Stimulated activated CD8-positive, alpha-beta memory T cell treated with anti-CD3 and anti-CD28 coated beads, Interleukin-2, amount 100 ng/mL, for 1 hour (primary cell): ENCODE measurements at places on chromosomes 11 and 22.

GRCh38 chr22:27834364-27835185, 33.0 kb upstream of the MN1 start:
- DNase-seq = no peak

DNA sequence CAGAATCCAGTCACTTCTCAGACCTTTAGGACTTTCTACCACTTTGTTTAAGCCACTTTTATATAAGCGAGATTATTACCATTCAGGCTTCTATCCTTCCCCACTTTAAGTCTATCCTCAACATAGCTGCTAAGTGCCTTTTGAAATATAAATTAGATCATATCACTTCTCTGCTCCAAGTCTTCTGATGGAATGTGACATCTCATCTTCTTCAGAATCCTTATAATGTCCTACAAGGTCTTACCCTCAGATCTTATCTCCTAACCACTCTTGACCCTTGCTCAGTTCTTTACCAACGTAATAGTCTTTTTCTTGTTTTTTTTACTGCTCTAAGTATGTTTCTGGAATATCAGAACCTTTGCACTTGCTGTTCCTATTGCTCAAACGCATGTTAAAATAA, 188.7 kb downstream of the DYNC2H1 start:
- DNase-seq = no peak

DNA sequence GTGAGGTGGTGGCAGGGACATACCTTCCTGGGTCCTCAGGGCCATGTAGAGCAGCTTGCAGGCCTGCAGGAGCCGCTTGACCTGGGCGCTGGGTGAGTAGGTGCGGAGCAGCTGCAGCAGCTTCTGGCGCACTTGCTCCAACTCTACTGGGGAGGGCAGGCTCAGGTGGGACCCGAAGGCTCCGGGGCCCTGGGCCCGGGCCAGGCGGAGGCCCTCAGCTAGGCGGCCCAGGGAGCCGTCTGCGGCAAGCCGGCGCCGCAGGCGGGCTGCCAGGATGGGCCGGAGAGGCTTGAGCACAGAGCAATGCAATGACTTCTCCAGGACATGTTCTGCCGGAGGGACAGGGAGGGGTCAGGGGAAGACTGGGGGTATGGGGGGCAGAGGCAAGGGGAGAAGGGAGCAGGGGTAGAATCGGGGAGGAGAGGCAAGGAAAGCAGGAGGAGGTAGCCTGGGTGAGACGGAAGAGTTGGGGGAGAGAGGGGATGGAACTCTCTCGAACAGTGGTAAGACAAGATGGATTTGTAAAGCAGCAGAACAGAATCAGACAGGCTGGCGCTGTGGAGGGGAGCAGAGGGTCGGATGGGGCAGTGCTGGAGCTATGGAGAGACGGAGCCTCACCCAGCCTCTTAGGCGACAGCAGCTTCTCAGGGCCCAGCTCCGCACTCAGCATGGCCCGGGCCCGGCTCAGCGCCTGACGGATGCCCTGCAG, 2.2 kb downstream of the RIN1 start:
- DNase-seq = no peak

DNA sequence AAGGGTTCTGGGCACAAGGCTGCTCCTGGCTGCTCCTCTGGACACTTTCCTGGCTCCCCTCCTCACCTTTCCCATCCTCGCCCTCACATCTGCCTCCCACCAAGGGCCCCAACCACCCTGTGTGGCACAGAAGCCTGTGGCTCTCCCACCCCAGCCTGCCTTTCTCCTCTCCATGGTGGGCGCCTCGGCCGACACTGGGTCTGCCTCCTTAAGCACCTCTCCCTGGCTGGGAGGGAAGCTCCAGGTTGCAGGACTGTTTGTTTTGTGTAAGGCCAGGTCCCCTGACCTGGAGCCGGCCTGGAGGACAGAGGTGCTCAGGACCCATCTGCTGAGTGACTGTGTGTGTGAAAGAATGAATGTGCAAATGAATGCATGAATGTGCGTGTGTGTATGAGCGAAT, 14.1 kb downstream of the MUC6 start:
- no peak for DNase-seq

DNA sequence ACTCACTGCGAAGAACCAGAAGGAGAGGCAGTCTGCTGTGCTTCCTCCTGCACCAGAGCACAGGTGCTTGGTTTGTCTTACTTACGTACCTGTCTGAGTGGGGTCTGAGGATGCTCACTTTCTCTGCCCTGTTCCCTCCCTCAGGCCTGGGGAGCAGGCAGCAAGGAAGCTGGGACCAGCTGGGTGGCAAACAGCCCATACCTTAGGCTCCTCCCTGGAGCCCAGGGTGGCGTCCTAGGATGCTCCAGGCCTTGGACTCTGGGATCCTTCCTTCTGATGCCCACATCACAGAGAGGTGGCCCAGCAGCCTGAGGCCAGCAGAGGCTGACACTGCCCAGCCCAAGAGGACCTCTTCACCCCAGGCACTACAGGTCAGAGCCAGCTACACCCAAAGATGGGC, 593.2 kb downstream of the BRD1 start:
- no peak for DNase-seq

DNA sequence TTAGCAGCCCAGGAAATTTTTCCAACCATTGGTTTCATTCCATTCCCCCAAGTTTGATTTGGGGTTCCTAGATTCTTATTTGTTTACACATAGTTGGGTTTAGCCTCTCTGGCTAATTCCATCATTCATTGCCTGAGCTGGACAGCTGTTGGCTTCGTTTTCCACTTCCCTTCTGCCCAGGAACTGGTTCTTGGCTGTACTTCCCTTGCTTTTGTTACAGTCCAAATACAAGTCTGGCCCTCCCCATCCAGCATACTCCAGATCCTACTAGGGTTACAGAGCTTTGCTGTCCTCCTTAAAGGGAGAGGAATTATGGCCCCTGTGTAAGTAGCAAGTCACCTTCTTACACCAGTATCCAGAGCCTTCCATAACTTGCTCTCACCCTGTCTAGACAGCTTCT, 356.3 kb downstream of the FAT3 start:
- no peak for DNase-seq

DNA sequence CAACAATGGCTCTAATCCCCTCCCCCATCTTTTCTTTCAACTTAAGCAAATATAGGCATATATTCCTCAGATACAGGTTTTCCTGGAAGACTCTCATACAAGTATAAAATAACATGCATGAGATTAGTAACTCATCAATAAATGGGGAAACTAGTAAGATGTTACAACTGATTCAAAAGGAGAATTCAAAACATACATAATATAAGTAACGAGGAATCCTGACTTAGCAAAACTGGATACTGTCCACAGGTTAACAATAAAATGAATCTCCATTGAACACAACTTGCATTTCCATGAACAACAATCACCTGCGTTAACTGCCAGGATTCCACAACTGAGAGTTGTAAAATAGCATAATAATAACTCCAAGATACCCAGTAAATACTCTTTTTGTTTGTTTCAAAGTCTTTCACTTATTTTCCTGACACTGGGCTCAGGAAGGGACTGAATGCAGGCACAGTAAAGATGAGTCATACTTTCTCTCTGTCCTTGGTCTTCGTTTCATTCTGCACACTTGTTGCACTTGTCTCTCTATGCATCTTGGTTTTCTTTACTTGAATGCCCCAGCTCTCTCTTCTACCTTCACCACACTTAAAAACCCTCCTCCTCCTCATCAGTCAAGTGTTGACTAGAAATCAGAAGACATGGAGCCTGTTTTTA, 8.1 kb downstream of the APIP start:
- no peak for DNase-seq

GRCh38 chr22:22802339-22802970, 85.2 kb upstream of the IGLL5 start:
- no peak for DNase-seq

- DNase-seq = no peak
Measured at GRCh38 chr11:76115555-76115954, 90.7 kb downstream of the WNT11 start.

DNA sequence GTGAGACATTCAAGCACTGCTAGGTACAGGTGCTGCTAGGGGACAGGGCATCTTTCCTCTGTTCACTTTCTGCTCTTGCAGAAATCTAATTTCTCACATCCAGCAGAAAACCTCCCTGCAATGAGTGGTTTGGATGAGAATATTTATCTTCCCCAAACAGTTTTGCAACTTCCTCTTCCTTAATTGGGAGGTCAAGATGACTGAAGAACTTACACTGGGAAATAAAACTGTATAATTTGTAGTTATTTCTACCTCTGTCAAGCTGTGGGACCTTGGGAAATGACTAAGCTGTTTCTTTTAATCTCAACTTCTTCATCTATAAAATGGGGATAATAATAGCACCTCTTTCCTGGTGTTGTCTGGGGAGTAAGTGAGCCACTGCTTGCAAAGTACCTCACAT, 69.8 kb downstream of the PRR5L start:
- DNase-seq = no peak

DNA sequence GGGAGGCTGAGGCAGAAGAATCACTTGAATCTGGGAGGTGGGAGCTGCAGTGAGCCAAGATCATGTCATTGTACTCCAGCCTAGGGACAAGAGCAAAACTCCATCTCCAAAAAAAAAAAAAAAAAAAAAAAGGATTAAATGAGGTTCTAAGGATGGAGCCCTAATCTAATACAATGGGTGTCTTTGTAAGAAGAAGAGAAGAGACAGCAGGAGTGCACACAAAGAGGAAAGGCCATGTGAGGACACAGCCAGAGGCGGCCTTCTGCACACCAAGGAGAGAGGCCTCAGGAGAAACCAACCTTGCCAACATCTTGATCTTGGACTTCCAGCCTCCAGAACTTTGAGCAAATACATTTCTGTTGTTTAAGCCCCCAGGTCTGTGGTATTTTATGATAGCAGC, 66.6 kb upstream of the CECR2 start:
- DNase-seq = no peak

GRCh38 chr11:80077113-80077512, 636.3 kb upstream of the TENM4 start:
- DNase-seq = no peak

DNA sequence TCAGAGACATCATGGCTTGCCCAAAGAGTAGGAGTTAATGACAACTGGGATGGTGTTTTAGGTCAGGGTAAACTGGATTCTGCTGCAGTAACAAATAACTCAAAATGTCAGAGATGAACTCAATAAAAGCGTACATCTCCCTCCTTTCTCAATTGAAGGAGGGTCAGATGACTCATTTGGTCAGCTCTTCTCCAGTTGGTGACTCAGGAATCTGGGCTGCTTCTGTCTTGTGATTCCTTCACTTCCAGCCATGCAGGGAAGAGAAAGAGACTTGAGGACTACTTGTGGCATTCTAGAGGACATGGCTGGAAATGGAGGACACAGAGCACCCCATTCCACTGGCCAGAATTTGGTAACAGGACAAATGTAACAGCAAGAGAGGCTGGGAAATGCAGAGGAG, 3.2 kb upstream of the SYT13 start:
- no peak for DNase-seq
